NCI-H446 treated with DMSO at 0.1 percent for 48 hours (cell line): ENCODE measurements at places on chromosomes 2 and 18.

DNA sequence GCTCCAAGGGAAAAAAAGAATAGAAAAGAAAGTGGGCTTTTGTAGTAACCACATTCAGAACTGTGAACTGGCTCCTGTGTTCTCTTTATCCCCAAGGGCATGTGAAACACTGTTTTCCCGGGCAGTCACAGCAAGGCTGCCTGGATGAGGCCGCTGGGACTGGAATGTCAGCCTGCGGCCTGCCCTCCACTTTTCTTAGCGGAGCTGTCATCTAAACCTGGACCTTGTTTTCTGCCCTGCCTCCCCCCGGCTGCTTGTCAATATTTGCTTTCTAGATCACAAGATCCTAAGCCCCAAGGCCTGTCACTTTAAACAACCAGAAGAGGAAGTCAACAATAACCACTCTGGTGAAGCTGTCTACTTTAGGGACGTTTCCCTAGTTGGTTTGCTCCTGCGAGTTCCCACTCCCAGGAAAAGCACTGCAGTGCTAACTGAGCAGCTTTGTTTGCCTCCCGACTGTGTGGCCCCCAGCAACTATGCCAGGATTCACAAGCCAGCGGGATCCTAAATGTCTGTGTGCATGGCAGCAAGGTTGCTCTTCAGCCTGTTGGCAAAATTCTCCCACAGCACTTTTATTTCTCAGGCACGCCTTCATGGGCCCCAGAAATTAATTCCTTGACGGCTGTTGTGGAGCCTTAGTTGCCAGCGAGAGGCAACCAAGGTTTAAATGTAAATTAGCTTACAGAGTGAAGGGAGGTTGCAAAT, 30.6 kb downstream of the SOWAHC start:
- peak; percentile 29 for DNase-seq

GRCh38 chr18:44957461-44957860, 276.8 kb downstream of the SETBP1 start:
- DNase-seq, result no peak

GRCh38 chr2:153873052-153874048, 1.6 kb downstream of the GALNT13 start:
- no peak for DNase-seq

- no peak for DNase-seq
Measured at GRCh38 chr2:20430461-20431300, 16.2 kb upstream of the RHOB start.

- no peak for DNase-seq
Measured at GRCh38 chr2:604854-605524, 72.2 kb downstream of the TMEM18 start.
